BJ (cell line): ENCODE measurements at places on chromosomes 16 and 17. TPM values are rescaled to one million over a fixed set of nuclear protein-coding genes. Genes with fewer than 3 reads are reported as not detected.

GRCh38 chr17:38428112-38428642, at the start of gene ARHGAP23:
Gene ARHGAP23, plus strand, starts transcription at chr17:38428464. Its CDS starts 22 bp downstream, at chr17:38428486.
- no peak for DNase-seq

- no peak for DNase-seq
Observed at GRCh38 chr16:79593074-79593531, 7.4 kb downstream of the MAF start.

DNA sequence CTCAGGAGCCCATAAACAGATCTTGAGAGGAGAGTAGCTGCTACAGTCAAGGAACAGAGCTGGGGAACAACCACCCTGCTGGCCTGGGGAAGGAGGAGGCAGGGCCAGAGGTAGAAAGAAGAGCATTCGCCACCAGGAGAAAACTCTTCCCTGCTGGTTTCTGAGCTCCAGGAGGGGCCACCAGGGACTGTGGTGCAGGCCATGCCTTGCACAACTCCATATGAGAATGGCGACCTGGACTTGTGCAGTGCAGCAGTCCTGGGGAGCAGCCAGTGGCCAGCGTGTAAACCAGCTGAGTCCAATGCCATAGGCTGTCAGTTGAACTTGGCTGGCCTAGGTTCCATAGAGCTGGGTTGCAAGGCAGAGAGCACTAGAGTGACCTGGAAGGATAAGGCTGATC, 11.6 kb downstream of the SLC13A2 start:
- no peak for DNase-seq

DNA sequence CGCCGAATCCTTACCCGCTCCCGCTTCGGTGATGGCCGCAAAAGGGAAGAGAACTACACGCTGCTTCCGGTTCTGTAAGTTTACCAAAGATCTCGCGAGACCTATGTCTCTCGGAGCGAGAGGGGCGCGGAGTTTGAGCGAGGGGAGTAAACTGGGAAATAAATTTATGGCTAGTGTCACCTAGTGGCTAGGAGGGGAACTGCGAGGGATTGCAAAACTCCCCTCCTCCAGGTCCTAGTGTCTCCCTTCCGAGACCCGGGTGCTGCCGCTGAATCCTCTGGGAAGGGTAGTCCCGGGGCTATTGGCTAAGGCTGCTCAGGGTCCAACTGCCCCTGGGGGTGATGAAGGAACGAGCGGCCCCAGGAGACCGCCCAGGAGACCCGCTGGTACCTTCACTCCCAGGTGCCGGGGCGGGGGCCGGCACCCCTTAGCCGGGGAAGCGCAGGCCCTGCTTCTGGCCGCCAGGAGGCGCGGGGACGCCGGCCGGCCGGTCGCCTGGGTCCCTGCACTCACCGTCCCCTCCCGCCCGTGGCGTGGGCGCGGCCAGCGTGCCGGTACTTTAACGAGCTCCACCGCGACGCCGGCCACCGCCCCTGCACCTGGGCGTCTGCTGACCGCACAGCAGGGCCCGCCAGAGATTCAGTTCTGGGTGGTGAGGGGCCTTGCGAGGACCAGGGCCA, at the start of gene RPL26:
Gene RPL26 (minus strand): TSS at position 51 of the 680 bp plus-strand sequence. CDS start 883 bp downstream, outside the sequence.
- peak; percentile 91 for DNase-seq

DNA sequence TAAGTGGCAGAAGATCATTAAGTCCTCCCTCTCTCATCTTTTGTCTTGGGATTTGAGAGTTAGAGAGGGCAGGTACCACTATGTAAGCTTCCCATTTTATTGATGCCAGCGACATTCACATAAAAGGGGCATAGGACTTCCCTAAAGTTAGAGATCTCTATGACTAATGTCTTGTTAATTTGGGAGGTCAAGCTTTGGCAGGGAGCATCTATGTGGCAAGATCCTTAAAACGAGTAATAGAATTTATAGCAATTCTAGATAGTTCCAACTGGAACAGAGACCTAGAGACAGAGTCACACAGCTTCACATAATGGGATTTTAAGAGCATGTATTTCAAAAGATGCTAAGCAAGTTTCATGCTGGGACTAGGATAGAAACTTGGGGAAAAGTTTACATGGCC, 308.0 kb downstream of the MAP2K6 start:
- DNase-seq = no peak

GRCh38 chr17:70588003-70588402, 418.7 kb downstream of the KCNJ2 start:
- no peak for DNase-seq

- no peak for DNase-seq
Observed at GRCh38 chr17:45098081-45098868, 34.0 kb downstream of the PLCD3 start.

- no peak for DNase-seq
Observed at GRCh38 chr17:43070872-43071271, 45.8 kb downstream of the RND2 start.

DNA sequence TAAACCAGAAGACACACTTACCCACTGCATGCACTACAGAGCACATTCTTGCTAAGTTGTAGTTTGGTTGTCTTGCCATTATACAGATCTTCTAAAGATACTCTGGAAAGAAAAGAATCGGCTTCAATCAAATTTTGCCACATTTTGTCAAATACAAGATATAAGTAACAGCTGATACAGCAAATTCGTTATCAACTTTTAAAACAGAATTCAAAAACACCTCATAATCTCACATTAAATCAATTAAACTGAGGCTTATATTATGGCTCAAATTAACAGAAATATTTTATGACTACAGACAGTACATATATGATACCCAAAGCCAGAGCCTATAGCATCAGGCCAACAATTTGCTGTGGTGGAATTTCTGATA, 5.4 kb downstream of the DNAJA2 start:
- no peak for DNase-seq

DNA sequence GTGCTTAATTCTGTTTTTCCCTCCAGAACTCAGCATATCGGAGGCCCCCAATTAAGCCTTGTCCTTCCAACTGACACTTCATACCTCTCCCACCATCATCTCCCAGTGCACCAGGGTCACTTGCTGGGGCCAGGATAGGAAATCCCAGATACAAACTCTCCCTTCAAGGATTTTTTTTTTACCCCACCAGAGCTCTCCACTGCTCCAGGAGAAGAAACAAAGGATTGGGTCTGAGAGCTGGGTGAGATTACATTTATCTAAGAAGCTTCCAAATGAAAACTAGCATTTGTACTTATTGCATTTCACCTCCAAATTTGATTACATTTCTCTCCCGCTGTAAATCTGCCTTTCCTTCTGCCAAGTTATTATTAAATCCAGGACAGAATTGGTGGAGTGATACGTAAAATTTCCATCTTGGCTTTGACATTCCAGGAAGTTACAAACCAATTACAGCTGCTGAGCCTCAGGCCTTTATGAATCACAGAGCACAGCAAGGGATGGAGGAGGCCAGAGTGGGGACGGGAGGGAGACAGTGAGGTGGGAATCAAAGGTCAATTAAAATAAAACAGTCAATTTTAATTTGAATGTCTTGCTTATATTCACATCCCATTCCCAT, 123.5 kb downstream of the USP31 start:
- peak; percentile 15 for DNase-seq

DNA sequence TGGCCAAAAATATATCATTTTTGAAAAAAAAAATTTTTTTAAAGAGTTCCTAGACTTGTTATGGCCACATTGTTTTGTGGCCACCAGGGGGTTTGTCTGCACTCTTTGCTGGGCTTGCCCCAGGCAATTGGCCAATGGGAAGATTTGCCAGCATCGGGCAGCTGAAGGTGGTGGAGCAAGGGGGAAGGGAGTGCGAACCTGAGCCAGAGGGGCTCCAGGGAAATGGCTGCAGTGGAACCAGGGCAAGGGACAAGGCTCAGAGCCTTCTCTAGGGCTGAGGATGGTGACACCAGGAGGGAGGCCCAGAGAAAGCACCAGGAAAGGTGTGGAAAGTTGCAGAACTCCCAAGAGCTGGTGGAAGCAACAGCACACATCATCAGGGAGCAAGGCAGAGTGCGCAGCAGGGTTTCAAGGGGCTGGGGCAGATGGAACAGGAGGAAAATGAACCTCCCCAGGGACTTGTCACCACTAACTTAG, 15.5 kb upstream of the CMIP start:
- DNase-seq = no peak

DNA sequence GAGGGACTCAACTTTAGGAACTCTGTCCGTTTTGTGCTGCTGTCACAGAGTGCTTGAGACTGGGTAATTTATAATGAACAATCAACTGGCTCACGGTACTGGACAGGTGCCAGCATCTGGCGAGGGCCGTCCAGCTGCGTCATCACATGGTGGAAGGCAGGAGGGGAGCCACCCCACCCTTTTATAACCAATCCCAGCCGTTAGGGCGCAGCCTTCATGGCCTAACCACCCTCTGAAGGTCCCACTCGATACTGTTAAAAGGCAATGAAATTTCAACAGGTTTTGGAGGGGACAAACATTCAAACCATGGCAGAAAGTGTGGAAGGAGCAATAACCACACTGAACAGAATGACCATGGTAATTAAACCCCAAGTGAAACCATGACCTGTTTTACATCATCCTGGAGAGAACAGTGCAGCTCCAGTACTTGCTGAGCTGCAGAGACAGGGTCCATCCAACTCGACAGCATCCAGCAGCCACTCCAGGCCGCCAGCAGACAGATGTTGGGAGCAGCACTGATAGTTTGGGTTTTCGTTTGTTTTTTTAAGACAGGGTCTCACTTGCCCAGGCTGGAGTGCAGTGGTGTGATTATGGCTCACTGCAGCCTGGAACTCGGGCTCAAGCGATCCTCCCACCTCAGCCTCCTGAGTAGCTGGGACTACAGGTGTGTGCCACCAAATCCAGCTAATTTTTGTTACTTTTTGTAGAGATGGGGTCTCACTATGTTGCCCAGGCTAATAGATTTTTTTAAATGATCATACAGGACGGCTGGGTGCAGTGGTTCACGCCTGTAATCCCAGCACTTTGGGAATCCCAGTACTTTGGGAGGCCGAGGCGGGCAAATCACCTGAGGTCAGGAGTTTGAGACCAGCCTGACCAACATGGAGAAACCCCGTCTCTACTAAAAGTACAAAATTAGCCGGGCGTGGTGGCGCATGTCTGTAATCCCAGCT, 11.0 kb downstream of the CHMP6 start:
- no peak for DNase-seq

- DNase-seq = no peak
Observed at GRCh38 chr17:32124985-32125847, 17.1 kb upstream of the RHOT1 start.

GRCh38 chr16:48608452-48608851, 1.5 kb downstream of the N4BP1 start:
- no peak for DNase-seq

DNA sequence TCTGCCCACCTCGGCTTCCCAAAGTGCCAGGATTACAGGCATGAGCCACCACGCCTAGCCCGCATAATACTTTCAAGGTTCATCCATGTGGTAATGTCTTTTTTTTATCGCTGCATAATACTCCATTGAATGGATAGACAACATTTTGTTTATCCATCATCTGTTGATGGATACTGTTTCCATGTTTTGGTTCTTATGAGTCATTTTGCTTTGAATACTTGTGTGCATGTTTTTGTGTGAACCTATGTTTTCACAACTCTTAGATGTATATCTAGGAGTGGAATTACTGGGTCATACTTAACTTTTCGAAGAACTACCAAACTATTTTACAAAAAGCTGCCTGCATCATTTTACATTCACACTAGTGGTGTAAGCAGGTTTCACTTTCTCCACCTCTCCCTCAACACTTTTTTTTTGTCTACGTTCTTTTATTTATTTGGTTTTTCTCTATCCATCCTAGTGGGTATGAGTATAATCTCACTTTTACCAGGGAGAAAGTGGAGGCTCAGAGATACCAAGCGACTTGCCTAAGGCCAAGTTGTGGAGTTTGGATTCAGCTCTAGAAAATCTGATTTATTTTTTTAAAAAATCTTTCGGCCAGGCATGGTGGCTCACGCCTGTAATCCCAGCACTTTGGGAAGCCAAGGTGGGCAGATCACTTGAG, 151.2 kb downstream of the CMIP start:
- DNase-seq = no peak

- no peak for DNase-seq
Observed at GRCh38 chr17:21078016-21078780, 35.4 kb upstream of the USP22 start.

DNA sequence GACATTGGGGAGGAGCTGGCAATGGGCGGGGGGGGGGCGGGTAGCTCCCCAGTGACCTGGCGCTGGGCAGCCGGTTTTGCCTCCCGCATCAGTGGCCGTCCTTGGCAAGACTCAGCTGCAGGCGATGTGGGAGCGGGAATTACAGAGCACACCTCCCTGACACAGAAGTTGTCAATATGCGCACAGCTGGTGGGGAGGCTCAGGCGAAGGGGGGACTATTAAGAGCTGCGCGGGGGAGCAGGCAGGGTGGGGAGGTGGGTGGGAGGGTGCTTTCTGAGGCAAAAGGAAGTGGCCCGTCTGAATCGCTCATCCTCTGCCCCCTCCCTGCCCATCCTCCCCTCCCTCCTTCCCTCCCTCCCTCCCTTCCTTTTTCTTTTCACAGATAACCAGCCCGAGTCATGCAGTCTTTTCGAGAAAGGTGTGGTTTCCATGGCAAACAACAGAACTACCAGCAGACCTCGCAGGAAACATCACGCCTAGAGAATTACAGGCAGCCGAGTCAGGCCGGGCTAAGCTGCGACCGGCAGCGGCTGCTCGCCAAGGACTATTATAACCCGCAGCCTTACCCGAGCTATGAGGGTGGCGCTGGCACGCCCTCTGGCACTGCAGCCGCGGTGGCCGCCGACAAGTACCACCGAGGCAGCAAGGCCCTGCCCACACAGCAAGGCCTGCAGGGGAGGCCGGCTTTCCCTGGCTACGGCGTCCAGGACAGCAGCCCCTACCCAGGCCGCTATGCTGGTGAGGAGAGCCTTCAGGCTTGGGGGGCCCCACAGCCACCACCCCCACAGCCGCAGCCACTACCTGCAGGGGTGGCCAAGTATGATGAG, 44.0 kb downstream of the SREBF1 start:
- DNase-seq = peak; percentile 17

- peak; percentile 64 for DNase-seq
Observed at GRCh38 chr16:12539185-12539929, 264.3 kb downstream of the CPPED1 start.

- no peak for DNase-seq
Observed at GRCh38 chr17:50055055-50055425, 870 bp upstream of the ITGA3 start.

The SAP30BP gene
- 65.3 and 84.8 TPM in 2 replicates for polyA plus RNA-seq

The RHBDL1 gene
- 0.74 and 1.3 TPM in 2 replicates for polyA plus RNA-seq

The CES3 gene
- 0.07 and 0.13 TPM in 2 replicates for polyA plus RNA-seq

The PERCC1 gene
- not detected in 2 replicates for polyA plus RNA-seq

The SYNGR3 gene
- polyA plus RNA-seq = 2.5 and 3.3 TPM in 2 replicates

The KNOP1 gene
- polyA plus RNA-seq = 5.0 and 6.8 TPM in 2 replicates

The FBXW10B gene
- 0.98 and 1.3 TPM in 2 replicates for polyA plus RNA-seq

The TBC1D3C gene
- not detected in 2 replicates for polyA plus RNA-seq

The FSCN2 gene
- 1.1 and 1.3 TPM in 2 replicates for polyA plus RNA-seq

The NEUROD2 gene
- polyA plus RNA-seq = not detected in 2 replicates
